Activated CD8-positive, alpha-beta memory T cell treated with anti-CD3 and anti-CD28 coated beads for 4 hours (primary cell): ENCODE measurements at places on chromosomes 12 and 14.

- no peak for DNase-seq
Observed at GRCh38 chr12:6235499-6235898, 35.3 kb downstream of the CD9 start.

DNA sequence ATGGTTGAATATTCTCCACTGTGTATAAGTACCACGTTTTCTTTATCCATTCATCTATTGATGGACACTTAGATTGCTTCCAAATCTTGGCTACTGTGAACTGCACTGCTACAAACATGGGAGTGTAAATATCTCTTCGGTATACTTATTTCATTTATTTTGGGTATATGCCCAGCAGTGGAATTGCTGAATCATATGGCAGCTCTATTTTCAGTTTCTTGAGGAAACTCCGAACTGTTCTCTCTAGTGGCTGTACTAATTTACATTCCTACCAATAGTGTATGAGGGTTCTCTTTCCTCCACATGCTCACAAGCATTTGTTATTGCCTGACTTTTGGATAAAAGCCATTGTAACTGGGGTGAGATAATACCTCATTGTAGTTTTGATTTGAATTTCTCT lies 623.1 kb upstream of the LRFN5 start:
- no peak for DNase-seq

DNA sequence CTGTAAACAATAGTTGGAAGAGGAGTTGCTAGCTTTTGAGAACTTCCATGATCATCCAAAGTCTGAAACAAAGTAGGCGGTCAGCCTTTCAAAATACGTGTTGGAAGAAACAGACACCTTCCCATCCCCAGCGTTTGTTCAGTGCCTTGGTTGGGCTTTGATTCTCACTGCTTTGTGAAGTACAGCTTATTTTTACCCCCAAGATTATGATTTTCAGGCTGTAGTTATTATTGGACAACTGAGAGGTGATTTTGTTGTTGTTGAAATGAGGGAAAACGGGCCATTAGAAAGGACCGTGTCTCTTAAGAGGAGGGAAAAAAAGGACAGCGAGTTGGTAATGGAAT lies 921 bp upstream of the CEP83 start:
- DNase-seq, result no peak

- DNase-seq, result no peak
Observed at GRCh38 chr14:89507926-89508460, 91.0 kb upstream of the FOXN3 start.

- no peak for DNase-seq
Observed at GRCh38 chr12:48078901-48079300, 27.0 kb downstream of the SENP1 start.

- DNase-seq, result no peak
Observed at GRCh38 chr12:111251787-111252186, 117.1 kb downstream of the PHETA1 start.

DNA sequence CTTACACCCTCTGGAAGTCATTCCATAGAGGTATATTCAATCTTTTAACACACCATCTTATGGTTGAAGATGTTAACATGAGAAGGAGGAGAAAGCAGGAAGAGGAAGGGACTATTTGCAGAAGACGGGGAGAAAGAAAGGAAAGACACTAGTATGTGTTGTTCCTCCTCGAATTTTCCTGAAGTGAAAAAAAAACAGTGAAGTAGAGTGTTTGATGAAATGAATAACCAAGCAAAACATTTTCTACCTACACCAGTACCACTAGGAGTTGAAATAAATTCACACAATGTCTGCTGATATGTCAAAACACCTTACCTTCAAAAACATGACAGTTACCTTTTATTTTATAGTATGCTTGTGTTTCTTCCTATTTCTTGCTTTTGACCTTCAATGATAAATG lies 1.4 kb upstream of the CNOT2 start:
- DNase-seq, result no peak
